ENCODE measurements at places on chromosomes 11 and 22. TPM values are rescaled to one million over a fixed set of nuclear protein-coding genes. Genes with fewer than 3 reads are reported as not detected.

DNA sequence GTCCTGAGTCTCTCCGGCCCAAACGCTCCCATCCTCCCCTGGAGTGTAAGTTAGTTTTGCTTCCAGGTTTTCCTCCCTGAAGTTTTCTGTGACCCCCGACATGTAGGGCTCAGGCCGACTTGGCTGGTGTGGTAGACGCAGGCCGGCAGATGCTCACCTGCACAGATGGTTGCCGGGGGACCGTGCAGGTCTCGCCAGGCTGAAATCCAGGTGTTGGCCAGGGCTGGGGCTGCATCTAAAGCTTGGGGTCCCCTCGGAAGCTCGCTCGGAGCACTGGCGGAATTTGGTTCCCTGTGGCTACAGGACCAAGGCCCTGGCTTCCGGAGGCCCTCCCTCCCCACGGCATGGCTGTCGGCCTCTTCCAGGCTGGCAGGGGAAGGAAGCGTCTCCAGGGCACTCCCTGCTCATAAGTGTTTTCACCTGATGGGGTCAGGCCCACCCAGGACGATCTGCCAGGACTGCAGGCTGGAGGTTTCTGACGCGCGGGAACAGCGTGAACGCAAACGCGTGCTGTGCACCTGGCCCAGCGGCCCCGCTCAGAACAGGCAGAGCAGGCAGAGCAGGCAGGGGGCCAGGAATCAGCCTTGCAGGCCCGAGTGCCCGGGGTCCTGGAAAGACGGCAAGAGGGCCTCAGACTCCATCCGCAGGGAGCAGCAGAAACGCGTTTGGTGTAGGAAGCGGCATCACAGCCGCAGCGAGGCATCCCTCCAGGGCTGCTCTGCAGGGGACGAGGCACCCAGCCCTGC, 258.2 kb downstream of the BRD1 start:
- DNase-seq, result no peak
- H3K36me3 ChIP-seq, result no peaks in the 10 kb centered on the region
- H3K27me3 ChIP-seq, result no peaks in the 10 kb centered on the region
- H3K4me1 ChIP-seq, result no peaks in the 10 kb centered on the region
- no peak overlapping the region for H3K4me3 ChIP-seq
- H3K27ac ChIP-seq, result no peak overlapping the region

GRCh38 chr22:44354288-44354687, 41.5 kb upstream of the SHISAL1 start:
- H3K36me3 ChIP-seq, result no peaks in the 10 kb centered on the region
- no peaks in the 10 kb centered on the region for H3K27me3 ChIP-seq
- DNase-seq, result no peak
- H3K4me1 ChIP-seq, result peaks cover 30% of the 10 kb centered on the region

- H3K4me3 ChIP-seq, result no peak overlapping the region
- H3K4me1 ChIP-seq, result peaks cover 11% of the 10 kb centered on the region
- peaks cover under 1% of the 10 kb centered on the region for H3K36me3 ChIP-seq
- DNase-seq, result no peak
These were observed 268.5 kb upstream of the SYN3 start for GRCh38 chr22:33326540-33327295.

DNA sequence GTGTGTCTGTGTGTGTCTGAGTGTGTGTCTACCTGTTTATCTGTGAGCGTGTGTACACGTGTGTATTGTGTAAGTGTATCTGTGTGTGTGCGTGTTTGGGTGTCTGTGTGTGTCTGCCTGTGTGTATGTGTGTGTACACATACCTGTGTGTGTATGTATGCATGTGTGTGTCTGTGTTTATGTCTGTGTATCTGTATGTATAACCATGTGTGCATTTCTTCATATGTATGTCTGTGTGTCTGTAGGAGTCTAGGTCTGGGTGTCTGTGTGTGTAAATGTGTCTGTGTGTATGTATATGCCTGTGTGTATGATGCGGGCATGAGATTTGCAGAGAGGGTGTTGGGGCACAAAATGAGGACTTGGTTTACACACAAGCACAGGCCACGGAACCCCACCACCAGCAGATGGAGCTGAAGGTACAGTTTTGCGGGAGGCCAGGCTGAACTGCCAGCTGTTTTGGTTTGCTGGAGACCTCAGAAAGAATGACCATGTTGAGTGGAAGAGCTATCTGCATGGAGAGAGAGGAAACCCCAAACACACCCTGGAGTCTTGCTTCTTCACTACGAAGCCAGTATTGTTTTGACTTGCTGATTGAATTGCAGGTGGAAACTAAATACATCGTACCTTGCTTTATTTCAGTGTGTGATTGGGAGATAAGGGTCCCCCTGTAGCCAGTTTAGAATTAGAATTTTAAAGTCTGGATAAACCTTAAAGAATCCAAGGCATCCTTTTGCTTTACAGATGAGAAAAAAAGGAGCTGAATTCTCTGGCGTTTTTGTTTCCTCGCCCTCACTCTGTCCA, 497.2 kb downstream of the NTM start:
- H3K27me3 ChIP-seq, result no peaks in the 10 kb centered on the region
- no peaks in the 10 kb centered on the region for H3K36me3 ChIP-seq
- H3K4me1 ChIP-seq, result peaks cover 63% of the 10 kb centered on the region

The LDLRAD3 gene
- 14.5 TPM for total RNA-seq

The KIF18A gene
- 16.6 TPM for total RNA-seq

The PITPNM1 gene
- 55.4 TPM for total RNA-seq
